ENCODE measurements at places on chromosomes 1 and 21.

DNA sequence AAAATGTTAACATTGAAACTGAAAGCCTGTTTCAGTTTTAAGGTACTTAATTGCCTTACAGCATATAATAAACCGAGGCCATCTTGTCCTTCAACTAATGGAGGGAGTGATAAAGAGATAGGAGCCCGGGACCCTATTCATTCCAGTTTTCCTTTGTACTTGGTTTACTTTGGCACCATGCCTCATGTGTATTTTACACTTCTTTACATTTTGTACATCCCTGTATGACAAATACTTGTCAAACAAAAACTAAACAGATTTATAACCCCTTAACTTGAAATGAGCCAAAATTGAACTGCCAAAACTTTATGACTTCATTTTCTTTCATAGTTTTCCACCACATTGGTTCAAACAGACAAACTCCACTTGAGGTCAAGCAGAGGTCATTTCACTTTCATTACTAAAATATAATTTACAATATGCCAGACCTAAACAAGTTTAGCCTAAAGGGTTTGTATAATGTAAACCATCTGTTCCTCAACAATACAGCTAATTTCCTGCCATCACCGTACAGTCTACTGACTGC, 30.9 kb upstream of the UBE2U start:
- DNase-seq = no peak

- DNase-seq = no peak
Measured at GRCh38 chr1:228333739-228334115, 72.9 kb downstream of the TRIM11 start.

DNA sequence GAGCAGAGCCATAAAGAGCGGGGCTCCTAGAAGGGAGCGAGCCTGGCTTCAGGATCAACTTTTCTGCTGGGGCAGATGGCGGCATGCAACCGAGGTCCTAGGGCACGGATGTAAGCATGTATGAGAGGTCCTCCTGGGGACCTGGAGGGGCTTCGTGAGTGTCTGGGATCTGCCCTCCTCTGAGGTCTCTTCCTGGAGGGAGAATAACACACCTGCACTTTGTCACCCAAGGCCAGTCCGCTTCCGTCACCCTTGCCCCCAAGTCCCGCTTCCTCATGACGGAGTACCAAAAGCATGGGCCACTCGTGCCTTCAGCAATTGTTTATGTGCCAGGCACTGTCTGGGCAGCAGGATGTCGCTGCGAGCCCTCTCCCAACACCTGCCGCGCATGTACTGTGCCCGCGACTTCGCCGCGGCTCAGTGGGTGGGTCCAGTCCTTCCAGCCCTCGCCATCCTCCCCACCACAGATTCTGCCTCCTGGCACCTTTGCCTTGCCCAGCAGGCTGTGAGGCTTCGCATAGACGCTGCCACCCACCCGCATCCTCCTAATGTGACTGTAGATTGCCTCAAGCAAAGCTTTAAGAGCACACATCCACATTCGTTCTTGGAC, 60.0 kb upstream of the TMPRSS2 start:
- no peak for DNase-seq

- no peak for DNase-seq
Measured at GRCh38 chr1:67429011-67429527, 1.1 kb downstream of the SERBP1 start.

GRCh38 chr1:157626099-157626498, 28.2 kb upstream of the FCRL4 start:
- no peak for DNase-seq
